ENCODE measurements at places on chromosomes 1 and 21. TPM values are rescaled to one million over a fixed set of nuclear protein-coding genes. Genes with fewer than 3 reads are reported as not detected.

PCAT6 gene
- total RNA-seq, result 0.25 TPM

DDR2 gene
- total RNA-seq, result 2.1 TPM

GRCh38 chr1:111585447-111586086 lies 34.0 kb upstream of the RAP1A start:
- no peak for DNase-seq

GRCh38 chr1:1605034-1605591 lies 5.2 kb upstream of the FNDC10 start:
- no peak for DNase-seq

- DNase-seq, result no peak
Observed at GRCh38 chr21:35035116-35035515, 14.0 kb downstream of the RUNX1 start.

DNA sequence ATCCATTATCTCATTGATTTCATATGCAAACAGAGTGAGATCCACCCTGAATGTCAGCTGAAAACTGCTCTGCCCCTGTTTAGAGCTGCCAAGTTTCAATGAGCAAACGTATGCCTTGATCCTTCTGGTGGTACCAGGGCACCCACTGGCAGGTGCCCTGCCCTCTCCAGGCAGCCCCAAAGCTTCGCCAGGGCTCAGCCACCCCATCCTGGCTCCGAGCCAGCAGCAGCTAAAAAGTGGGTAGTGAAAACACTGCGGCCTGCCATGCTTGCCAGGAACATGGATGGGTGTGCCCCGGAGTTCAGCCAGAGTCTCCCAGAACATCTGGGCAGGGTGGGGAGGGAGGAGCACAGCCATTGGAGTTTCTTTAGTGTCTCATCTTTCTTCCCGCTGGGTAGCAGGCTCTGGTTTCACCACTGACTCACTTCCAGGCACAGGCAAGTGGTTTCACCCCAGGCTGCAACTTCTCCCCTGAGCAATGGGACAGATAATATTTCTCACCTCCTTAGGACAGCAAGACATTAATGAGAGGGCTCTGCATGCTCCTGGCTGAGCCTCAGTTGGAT lies 8.1 kb upstream of the LMX1A start:
- no peak for DNase-seq

GRCh38 chr1:66311092-66311491 lies 222.9 kb upstream of the SGIP1 start:
- no peak for DNase-seq

DNA sequence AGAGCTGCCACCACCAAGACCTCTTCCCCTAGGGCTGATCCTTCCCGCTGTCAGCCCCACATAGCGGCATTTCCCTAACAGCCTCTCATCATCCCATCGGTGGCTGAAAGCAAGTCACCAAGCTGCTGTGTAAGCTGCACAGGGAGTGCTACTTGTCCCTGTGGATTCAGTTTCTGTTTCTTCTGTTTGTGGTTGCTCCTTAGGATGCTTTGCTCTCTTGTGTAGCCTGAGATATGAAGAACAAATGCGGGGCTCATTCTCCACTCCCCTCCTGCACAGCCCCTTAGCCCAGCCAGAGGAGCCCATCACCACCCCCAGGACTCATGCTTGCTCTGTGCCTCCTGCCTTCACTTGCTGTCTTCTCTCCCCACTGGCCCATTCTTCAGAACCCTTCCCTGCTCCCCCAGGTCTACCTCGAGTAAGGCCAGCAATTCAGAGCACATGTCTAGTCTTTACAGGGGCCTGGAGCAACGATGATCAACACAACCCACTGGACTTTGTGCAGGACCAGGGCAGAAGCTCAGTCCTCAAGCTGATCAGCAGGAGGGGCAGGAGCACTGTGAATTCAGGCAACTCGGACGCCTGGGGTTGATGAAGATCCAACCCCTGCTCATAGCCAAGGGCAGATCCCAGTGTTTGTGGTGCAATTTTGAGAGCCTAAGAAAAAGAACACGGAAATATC lies 82.6 kb upstream of the GALNT2 start:
- no peak for DNase-seq

CELF3 gene
- total RNA-seq, result not detected

NHLH1 gene
- under 0.01 TPM for total RNA-seq

DNA sequence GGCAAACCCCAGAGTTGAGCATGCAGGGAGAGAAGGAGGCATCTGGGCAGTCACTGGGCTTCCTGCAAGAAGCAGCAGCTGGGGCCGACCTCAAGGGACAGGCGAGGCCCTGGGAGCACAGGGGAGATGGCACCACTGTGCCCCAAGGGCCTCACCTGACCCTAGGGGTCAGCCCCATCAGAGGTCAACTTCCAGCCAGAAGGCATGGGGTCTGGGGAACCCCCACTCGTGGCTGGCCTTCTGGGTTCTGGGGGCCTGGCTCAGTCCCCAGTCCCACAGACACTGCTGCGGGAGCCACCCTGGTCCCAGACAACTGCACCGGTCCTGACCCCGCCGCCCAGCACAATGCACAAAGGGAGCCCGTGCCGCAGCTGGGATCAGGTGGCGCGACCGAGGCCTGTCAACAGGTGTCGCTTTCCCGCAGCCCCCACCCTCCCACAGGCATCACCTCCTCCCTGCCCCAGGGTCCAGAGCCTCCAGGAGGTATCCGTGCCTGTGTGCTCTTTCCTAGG lies 6.2 kb downstream of the WNT9A start:
- no peak for DNase-seq

GRCh38 chr1:12049616-12050015 lies 13.5 kb upstream of the TNFRSF8 start:
- DNase-seq, result no peak

GPR161 gene
- 11.9 TPM for total RNA-seq

DTL gene
- total RNA-seq, result 11.4 TPM

BRINP3 gene
- not detected for total RNA-seq
